Astrocyte of the spinal cord (primary cell): ENCODE measurements at places on chromosomes 6 and 20.
A peak's percentile ranks its signal among the peaks of the same experiment; 100 is the strongest.

- DNase-seq, result no peak
Measured at GRCh38 chr6:127347178-127347577, 3.8 kb upstream of the ECHDC1 start.

DNA sequence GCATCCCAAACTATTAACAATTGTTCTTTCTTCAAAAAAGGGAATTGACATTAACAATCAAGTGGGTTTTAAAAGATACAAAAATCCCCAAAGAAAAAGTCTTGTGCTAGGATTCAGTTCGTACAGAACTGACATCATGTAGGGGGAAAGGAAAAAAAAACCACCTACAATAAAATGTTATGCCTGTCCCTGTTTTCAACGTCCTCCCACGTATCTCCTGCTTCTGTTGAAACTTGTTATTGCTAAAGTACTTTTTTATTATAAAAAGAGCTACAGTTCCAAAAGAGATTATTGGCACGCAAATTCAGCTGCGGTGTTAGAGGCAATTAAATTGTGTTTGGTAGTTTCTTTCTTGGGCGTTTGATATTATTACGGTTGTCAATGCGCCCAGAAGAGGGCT is 102.8 kb upstream of the PHACTR1 start:
- DNase-seq, result no peak

GRCh38 chr20:14992961-14993360 is 655.5 kb upstream of the FLRT3 start:
- DNase-seq, result peak; percentile 1

GRCh38 chr20:47789764-47790579 is 4.7 kb upstream of the SULF2 start:
- DNase-seq, result peak; percentile 68

- DNase-seq, result no peak
Measured at GRCh38 chr20:20930500-20930899, 175.7 kb downstream of the LINC00237 start.

DNA sequence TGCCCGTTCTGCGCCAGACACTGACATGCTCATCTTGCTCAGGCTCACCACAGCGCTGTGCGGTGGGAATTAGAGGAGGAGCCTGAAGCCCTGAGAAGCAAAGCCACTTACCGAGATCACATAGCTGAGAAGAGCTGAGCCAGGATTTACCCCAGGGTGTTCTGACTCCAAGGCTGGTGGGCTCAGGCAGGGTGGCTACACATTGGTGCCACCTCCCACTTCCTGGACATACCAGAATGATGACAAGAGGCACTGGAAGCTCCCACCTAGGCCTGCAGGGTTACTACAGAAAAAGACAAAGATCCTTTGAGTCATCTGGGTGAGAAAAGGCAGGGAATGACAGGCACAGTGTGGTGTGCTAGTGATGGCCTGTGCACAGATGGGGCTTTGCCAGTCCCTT is 24.4 kb upstream of the FKBP1A start:
- peak; percentile 46 for DNase-seq

DNA sequence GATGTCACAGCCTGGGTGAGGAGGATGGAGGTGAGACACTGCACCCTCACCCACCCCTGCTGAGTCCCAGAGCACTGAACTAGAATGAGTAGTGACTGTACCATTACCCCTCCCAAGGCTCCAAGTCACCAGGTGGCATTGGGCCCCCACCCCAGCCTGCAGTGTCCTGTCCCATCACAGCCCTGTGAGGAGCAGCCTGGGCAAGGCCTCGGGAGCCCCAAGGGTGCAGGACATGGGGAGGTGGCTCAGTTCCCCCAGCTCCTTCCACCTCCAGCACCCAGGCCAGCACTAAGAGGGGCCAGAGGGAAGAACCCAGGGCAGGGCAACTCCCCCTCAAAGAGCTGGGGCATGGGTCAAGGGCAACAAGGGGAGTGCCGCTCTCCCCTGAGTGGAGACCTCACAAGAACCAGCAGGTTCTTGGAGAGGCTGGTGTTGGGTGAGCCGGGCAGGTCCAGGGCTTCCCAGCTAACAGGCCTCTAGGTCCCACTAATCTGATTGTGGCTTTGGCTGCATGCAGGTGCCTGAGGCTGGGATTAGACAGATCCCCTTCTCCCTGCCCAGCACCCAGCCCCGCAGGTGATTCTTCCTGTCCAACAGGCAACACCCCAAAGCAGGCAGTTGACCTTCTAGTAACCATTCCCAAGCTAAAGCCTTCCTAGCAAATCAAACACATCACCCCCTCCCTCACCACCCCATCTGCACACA is 2.6 kb downstream of the CST4 start:
- DNase-seq, result no peak

GRCh38 chr6:45512717-45513116 is 135.0 kb upstream of the SUPT3H start:
- no peak for DNase-seq

- DNase-seq, result peak; percentile 84
Measured at GRCh38 chr6:25971187-25971821, 8.7 kb downstream of the TRIM38 start.

- DNase-seq, result no peak
Measured at GRCh38 chr6:136983687-136984086, 61.1 kb downstream of the IL20RA start.

DNA sequence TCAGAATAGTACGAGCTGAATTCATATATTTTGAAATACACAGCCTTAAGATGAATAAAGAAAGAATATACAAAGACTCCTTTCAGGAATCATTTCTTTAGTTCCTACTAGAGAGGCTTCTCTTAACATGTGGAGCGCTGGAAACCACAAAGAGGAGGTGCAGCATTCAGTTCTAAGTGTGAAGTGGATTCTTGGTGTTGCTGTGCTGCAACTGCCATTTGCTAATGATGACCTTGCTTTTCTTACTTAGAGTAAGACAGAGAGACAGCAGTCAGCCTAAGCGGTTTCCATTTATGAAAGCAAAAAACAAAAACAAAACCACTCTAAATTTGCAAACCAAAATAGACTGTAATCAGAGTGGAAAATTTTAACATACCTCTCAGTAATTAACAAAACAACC is 629.0 kb downstream of the EPHA7 start:
- DNase-seq, result no peak

- DNase-seq, result no peak
Measured at GRCh38 chr20:58098571-58098970, 129.9 kb downstream of the ANKRD60 start.

DNA sequence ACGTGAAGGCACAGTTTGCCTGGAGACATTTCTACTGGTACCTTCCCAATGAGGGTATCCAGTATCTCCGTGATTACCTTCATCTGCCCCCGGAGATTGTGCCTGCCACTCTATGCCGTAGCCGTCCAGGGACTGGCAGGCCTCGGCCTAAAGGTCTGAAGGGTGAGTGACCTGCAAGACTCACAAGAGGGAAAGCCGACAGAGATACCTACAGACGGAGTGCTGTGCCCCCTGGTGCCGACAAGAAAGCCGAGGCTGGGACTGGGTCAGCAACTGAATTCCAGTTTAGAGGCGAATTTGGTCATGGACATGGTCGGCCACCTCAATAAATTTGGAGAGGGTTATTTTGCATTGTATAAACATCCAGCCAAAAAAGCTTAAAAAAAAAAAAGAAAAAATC is 420.3 kb upstream of the FLRT3 start:
- DNase-seq, result no peak

DNA sequence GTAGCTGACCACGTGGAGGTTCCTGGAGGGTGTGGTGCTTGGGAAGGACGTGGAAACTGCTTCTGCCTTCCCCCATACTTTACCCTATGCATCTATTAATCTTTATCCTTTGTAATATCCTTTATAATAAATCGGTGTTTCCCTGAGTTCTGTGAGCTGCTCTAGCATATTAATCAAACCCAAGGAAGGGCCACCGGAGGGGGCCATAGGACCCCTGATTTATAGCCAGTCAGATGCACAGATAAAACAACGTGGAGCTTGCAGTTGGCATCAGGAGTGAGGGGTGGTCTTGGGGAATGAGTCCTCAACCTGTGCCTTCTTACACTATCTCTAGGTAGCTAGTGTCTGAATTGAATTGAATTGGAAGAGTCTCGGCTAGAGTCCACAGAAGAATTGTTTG is 36.5 kb upstream of the TFAP2A start:
- no peak for DNase-seq

DNA sequence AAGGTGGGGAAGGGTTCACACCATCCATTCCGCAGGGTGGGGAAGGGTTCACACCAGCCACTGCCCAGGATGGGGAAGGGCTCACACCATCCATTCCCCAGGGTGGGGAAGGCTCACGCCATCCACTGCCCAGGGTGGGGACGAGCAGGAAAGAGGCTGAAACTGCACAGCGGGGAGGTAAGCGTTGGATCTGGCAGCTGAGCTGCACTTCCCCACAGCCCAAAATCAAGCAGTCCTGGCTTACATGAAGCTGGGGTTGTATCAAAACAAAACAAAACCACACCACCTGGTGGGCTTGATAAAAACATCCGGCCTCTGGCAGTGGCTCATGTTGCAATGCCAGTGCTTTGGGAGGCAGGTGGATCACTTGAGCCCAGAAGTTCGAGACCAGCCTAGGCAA is 268.5 kb downstream of the TAF4 start:
- peak; percentile 22 for DNase-seq

DNA sequence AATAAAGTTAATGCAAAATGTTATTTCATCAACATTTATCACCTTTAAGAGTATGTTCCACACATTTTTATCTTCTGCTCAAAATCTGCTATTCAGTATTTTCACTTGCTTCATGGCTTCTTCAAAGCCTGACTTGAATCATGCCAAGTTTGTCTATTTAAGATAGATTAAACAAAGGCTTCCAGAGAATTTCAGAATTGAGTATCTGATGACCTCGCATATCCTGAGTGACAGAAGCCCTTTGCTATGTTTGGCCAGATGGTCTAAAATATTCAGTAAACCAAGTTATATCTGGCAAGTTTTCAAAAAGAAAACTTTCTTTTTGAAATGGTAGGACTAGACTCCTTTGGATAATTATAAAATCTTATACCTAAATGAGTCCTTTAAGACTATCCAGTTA is 348.9 kb upstream of the KCNQ5 start:
- DNase-seq, result peak; percentile 69

GRCh38 chr6:121652726-121653623 is 217.5 kb downstream of the GJA1 start:
- peak; percentile 77 for DNase-seq

GRCh38 chr6:97923249-97923648 is 640.2 kb upstream of the MMS22L start:
- no peak for DNase-seq

DNA sequence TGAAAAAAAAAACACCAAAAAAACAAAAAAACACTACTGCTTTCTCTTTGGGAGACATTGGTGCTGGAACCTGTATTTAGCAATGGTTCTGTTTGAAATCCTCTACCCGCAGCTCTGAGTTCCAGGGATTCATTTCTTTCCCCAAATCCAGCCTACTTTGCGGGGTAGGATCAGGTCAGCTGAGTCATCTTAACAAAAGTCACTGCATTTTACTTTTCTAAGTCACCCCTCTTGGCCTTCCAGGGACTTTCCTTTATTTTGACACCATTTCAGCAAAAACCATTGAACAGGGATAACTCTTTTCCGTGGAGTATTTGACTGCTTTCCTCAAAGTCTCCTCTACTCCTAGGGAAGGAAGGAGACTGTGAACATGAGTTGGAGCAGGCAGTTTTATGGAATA is 837.6 kb downstream of the MAFB start:
- peak; percentile 34 for DNase-seq

DNA sequence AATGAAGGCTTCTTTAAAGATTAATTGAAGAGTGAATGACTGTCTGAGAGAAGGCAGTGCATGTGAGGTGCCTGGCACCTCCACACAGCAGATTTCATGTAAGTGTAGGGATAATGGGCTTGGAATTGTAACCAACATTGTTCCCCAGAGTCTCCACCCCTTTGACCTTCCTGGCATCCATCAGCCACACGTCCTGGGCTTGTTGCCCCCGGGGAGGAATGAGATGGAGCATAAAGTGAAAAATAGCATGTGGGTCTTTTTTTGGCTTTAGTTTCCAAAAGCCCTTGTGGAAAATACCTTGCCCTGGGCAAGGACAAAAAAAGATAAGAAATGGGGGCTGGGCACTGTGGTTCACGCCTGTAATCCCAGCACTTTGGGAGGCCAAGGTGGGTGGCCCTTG is 242.2 kb upstream of the ECI2 start:
- DNase-seq, result no peak

- no peak for DNase-seq
Measured at GRCh38 chr6:135782546-135782945, 69.0 kb upstream of the PDE7B start.

GRCh38 chr6:36920049-36920448 is 34.3 kb downstream of the C6orf89 start:
- no peak for DNase-seq

DNA sequence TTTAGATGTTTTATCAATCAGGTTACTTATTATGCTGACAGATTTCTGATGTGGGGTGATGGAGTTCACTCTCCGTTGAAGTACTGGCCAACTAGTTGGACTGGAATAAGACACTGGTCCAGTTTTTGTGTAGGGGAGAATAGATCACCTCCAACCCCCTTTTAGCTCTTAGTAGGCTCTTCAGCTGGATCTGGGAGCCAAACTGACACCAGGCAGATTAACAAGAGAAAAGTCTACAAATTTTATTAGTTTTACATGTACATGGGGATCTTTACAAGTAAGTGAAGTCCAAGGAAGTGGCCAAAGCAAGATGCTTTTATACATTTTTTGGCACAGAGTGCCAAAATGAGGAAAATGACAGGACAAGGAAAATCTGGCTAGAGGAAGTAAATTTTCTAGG is 107.1 kb downstream of the UBE3D start:
- DNase-seq, result no peak

GRCh38 chr6:71031912-71032311 is 75.1 kb upstream of the B3GAT2 start:
- DNase-seq, result no peak

DNA sequence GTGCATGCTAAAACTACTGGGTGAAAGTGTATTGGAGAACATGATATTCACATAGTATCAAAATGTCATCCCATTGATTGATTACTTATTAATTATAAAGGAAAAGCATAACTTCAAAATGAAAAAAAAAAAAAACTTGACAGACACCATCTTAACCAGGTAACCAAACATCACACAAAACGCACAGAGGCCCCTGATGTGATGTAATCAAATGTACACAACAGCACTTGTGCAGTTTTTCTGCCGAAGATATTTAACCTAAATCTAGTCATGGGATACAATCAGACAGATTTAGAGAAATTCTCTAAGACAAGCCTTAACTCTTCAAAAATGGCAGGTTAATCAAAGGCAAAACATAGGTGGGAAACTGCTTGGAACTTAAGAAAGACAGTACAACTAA is 102.0 kb upstream of the TENT5A start:
- DNase-seq, result no peak

DNA sequence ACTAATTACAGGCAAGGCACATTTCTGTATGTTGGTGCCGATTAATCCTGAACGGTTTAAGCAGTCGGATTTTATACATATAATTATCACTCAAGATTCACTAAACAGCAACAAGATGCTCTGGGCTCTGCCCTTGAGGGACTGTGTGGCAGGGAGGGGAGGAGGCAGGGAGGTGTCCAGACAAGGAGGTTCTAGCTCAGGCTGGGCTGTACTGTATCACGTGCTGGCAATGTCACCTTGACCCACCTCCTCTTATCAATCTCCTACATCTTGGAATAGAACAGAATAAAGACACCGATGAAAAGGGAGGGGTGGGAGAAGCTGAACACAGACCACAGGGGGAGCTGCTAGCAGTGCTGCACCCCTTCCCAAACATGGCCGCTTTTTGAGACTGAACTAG is 65.7 kb downstream of the LRFN2 start:
- DNase-seq, result no peak

GRCh38 chr6:132354517-132355167 is 46.6 kb downstream of the MOXD1 start:
- no peak for DNase-seq
